ENCODE measurements at places on chromosomes 3 and 15. TPM values are rescaled to one million over a fixed set of nuclear protein-coding genes. Genes with fewer than 3 reads are reported as not detected.

DNA sequence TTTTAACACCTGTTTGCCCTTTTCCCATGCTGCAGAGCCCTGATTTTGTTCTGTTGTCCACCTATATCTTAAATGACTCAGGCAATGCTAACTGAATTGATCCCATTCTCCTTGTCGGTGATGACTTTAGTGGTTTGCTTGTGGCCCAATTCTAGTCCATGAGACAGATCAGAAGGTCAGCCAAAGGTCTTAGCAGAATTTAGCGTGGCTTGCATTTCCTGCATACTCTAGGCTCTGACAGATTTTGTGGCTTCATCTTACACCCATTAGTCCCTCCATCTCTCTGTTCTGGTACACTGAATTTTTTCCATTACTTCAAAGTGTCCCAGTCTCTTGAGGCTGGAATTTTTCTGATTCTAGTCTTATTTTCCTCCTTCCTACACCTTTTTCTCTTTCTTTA is 161.9 kb downstream of the STAC start:
- no peak for DNase-seq
- H3K27ac ChIP-seq: no peak overlapping the region
- no peaks in the 10 kb centered on the region for H3K4me1 ChIP-seq
- H3K4me3 ChIP-seq: no peak overlapping the region

DNA sequence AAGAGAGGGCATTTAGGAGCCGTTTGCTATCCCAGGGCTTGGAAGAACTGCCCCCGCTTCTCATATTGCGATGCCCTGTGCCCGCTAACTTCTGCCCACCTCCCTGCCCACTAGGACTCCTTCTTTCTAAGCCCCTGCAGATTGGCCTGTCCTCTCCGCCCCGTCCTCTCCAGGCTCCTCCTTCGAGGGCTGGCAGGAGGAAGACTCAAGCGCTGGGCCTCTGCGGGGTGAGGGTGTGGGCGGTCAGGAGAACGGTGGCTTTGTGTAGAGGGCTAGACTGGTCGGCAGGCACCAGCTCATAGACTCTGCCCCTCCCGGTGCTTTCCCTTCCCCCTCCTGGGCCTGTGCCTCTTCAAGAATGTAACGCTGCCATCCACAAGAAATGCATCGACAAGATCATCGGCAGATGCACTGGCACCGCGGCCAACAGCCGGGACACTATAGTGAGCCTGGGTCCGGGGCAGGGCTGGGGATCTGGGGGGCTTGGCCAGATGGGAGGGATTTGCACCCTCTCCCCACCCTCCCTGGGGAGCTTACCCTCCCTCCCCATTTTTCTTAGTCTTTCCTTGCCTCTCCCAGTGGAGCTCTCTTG is 21.9 kb downstream of the PRKCD start:
- H3K36me3 ChIP-seq: no peaks in the 10 kb centered on the region
- no peaks in the 10 kb centered on the region for H3K27me3 ChIP-seq

- DNase-seq: no peak
- H3K36me3 ChIP-seq: no peaks in the 10 kb centered on the region
- no peak overlapping the region for H3K4me3 ChIP-seq
Observed at GRCh38 chr3:153028381-153028780, 133.6 kb upstream of the RAP2B start.

GRCh38 chr3:149581248-149581647 is 76.6 kb downstream of the WWTR1 start:
- H3K4me1 ChIP-seq: peaks cover 48% of the 10 kb centered on the region
- DNase-seq: no peak
- no peaks in the 10 kb centered on the region for H3K27me3 ChIP-seq
- no peaks in the 10 kb centered on the region for H3K36me3 ChIP-seq
- H3K4me3 ChIP-seq: no peak overlapping the region

GRCh38 chr3:61564395-61565059 is 3.2 kb downstream of the PTPRG start:
- no peak overlapping the region for H3K27ac ChIP-seq
- peak overlapping the region; percentile 99 for H3K4me3 ChIP-seq
- DNase-seq: peak; percentile 85
- H3K36me3 ChIP-seq: no peaks in the 10 kb centered on the region
- peaks cover 11% of the 10 kb centered on the region for H3K27me3 ChIP-seq

The VIPR1 gene
- not detected for total RNA-seq

DNA sequence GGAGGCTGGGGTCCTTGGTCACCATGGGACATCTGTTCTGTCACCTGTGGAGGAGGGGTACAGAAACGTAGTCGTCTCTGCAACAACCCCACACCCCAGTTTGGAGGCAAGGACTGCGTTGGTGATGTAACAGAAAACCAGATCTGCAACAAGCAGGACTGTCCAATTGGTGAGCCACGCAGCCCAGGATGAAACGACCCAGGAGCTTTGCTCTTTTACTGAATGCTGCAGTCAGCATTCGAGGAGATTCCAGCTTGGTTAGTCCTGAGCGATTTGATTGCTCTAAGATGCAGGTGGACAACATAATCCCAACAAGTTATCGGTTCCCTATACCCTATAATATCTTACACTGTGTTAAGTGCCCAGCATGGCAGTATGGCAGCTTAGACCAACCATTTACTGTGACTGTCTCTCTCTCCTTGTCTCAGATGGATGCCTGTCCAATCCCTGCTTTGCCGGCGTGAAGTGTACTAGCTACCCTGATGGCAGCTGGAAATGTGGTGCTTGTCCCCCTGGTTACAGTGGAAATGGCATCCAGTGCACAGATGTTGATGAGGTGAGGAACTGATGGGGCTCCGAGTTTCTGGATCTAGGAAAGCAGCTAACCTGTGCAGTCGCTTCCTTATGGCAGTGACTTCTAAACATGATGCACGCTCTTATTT is 7.8 kb downstream of the THBS1 start:
- DNase-seq: no peak
- H3K36me3 ChIP-seq: peaks cover 15% of the 10 kb centered on the region
- peaks cover 5% of the 10 kb centered on the region for H3K4me1 ChIP-seq
- no peak overlapping the region for H3K4me3 ChIP-seq

DNA sequence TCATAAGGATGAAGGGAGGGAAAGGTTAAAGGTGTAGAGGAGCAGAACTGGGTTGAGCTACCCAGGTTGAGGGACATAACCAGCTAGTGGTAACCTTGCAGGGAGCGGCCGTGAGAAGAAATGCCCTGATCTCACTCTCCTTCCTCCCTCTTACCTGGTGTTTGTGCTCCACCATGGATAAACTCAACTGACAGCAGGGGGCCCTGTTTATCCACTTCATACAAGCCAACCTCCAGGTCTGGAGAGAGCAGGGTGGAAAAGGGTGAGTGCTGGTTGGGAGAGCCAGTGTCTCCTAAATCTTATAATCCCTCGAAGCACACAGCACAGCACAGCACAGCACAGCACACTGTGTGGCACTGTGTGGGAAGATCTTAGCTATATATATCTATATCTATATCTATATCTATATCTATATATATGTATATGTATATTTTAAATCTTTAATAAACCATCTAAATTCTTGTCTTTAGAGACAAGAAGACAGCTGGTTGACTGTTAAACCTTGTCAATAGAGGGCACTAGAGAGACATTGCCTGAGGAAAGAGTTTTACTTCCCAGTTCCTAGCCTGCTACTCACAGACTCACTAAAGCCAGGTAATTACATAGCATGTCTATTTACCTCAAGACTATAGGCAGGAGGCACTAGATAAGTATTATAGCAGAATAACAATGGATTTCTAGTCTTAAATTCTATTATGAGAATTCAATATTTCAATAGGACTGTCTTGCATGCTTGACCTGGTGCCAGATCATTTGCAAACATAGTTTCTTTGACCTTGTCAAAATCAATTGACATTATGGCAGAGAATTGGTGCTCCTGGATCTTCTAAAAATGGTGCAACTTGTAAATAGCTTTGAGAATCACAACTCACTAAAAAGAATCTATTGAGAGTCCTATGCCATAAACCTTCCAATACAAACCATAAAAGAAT is 21.7 kb upstream of the FMN1 start:
- no peaks in the 10 kb centered on the region for H3K27me3 ChIP-seq
- H3K4me3 ChIP-seq: no peak overlapping the region
- no peak for DNase-seq
- H3K27ac ChIP-seq: no peak overlapping the region
- H3K4me1 ChIP-seq: no peaks in the 10 kb centered on the region

DNA sequence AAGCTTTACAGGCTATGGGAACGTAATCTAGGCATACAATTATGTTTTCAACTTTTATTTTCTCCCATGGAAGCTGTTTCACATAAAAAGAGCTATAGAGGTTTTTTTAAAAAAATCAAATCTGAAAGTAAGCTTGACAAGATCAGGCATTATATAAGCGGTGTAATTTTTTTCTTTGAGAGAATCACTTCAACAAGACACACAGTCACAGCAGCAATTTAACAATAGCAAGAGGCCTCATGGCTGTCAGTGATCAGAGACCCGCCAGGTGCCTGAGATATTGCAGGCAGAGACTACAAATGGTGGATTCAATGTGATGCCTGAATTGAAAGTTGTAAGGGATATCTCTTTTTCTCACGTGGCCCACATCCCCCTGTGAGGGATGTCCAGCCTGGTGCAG is 270.5 kb upstream of the TBC1D5 start:
- no peak for DNase-seq
- H3K27ac ChIP-seq: no peak overlapping the region
- H3K4me3 ChIP-seq: no peak overlapping the region

DNA sequence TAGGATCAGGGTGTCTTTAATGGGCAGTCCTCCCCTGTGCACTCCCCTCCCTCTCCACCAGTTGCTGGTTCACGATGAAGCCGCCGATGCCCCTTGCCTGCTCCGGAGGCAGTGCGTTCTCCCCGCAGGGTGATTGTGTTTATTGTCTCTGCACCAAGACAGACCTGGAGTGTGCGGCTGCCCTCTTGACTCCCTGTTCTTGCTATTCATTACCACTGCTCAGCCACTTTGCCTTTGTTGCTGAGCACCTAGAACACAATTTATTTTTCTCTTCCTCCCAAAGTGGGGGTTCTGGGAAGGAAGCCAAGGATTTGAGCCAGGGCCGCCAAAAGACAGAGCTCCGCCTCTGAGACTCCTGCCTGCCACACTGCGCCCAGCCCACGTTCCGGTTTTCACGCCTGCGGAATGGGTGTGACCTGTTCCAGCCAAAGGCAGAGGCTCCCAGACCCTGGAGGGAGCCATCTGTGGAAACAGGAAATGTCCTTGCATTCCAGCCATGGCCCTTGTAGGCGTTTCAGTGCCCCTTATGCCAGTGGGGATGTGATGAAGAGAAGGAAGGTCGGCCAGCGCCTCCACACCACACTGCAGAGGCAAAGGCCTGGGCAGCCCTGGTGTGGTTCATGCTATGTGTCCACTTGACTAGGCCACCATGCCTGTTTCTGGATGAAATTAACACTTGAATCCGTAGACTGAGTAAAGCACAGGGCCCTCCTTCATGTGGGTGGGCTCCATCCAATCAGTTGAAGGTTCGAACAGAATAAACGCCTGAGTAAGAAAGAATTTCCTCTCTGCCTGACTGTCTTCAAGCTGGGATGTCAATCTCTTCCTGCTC is 85.8 kb downstream of the HMG20A start:
- H3K36me3 ChIP-seq: peaks cover 1% of the 10 kb centered on the region
- DNase-seq: peak; percentile 36
- H3K27me3 ChIP-seq: no peaks in the 10 kb centered on the region
- peak overlapping the region; percentile 45 for H3K4me3 ChIP-seq

Measured in neural crest cell (in vitro differentiated cells).